ENCODE measurements at places on chromosomes 16 and 17. TPM values are rescaled to one million over a fixed set of nuclear protein-coding genes. Genes with fewer than 3 reads are reported as not detected.

The CA5A gene
- total RNA-seq: not detected

The HEATR9 gene
- total RNA-seq: not detected

The TBC1D3G gene
- not detected for total RNA-seq

The SULT1A1 gene
- 30.9 TPM for total RNA-seq

The CTRB2 gene
- total RNA-seq: not detected

The ATP1B2 gene
- total RNA-seq: not detected

The CHST6 gene
- not detected for total RNA-seq

The NME2 gene
- 838 TPM for total RNA-seq

The TXNL4B gene
- 7.5 TPM for total RNA-seq

The RAB26 gene
- 13.4 TPM for total RNA-seq

The C1QL1 gene
- 0.05 TPM for total RNA-seq

The PRCD gene
- total RNA-seq: not detected

The TERB1 gene
- total RNA-seq: not detected

The TMEM11 gene
- total RNA-seq: 36.5 TPM

The KRT36 gene
- total RNA-seq: not detected

The ABCC6 gene
- total RNA-seq: 5.1 TPM

The SLFN11 gene
- not detected for total RNA-seq

The CCL7 gene
- not detected for total RNA-seq

The PIMREG gene
- 111 TPM for total RNA-seq

The CCL11 gene
- total RNA-seq: not detected

The TMEM231 gene
- 8.4 TPM for total RNA-seq

The BCAR1 gene
- 270 TPM for total RNA-seq

The SRCAP gene
- 33.2 TPM for total RNA-seq

The LRRC75A gene
- total RNA-seq: 8.0 TPM

The CRYBA1 gene
- total RNA-seq: not detected

The HOXB4 gene
- total RNA-seq: 14.5 TPM

The FNDC8 gene
- not detected for total RNA-seq

The CMTM2 gene
- total RNA-seq: not detected

The CRLF3 gene
- total RNA-seq: 6.9 TPM

The ABCC3 gene
- 313 TPM for total RNA-seq

The NDE1 gene
- 35.5 TPM for total RNA-seq

The ABCA9 gene
- not detected for total RNA-seq

The HOXB2 gene
- total RNA-seq: 7.0 TPM

The C16orf92 gene
- total RNA-seq: not detected

The ARL5C gene
- not detected for total RNA-seq

The CD300H gene
- total RNA-seq: not detected

The SLFN14 gene
- total RNA-seq: not detected

The CTF1 gene
- not detected for total RNA-seq

The SOX15 gene
- 0.70 TPM for total RNA-seq

The MMP25 gene
- total RNA-seq: not detected

The MMP28 gene
- total RNA-seq: 0.25 TPM

The CACNG5 gene
- not detected for total RNA-seq

The IL17C gene
- not detected for total RNA-seq

The EPN3 gene
- total RNA-seq: 25.8 TPM

The COG8 gene
- total RNA-seq: 55.8 TPM

The TBC1D28 gene
- not detected for total RNA-seq

The MYH4 gene
- not detected for total RNA-seq

The FN3K gene
- 0.97 TPM for total RNA-seq

The LITAF gene
- 128 TPM for total RNA-seq

The C17orf67 gene
- 1.7 TPM for total RNA-seq
